ENCODE measurements at places on chromosomes 7 and 10. TPM values are rescaled to one million over a fixed set of nuclear protein-coding genes. Genes with fewer than 3 reads are reported as not detected.
A peak's percentile ranks its signal among the peaks of the same experiment; 100 is the strongest.

Gene ZNF503
- total RNA-seq, result 1.2 TPM

- no peak for DNase-seq
These were observed 217.9 kb downstream of the SKAP2 start for GRCh38 chr7:26646336-26647048.

DNA sequence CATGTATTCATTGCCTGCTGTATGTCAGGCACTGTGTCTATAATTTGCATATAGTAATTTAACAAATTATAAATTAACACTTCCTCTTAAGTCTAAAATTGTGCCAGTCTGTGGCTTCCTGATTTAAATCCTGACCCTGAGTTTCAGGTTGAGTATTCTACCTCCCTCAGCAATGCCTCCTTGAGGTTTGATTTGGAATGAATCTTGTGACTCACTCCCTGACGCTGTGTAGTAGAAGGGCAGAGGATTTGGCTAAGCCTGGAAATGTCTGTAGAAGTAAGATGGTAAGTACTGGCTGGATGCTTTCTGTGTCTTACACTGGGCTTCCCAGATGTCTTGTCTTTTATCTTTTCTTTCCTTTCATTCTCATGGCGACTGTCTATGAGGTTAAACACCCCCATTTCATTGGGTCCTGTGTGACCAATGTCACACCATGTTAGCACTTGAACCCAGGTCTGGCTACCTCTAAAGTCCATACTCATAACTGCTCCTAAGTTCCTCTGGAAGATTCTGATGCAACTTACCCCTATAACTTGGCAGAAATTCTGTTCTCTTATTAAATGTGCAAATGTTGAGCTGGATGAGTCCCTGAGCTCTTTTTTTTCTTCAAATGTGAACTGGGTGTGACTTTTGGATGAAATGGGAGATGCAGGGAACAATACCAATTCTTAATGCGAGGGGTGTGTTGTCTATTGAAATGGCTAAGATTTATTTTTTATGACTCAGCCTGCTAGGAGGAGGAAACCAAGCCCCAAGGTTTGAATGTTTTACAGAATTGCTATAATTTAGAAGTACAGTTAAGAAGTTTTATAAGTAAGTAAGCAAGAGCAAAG is 48.5 kb downstream of the PLCE1 start:
- no peak for DNase-seq

- DNase-seq, result no peak
These were observed 977.2 kb downstream of the LRMDA start for GRCh38 chr10:76408646-76409045.

DNA sequence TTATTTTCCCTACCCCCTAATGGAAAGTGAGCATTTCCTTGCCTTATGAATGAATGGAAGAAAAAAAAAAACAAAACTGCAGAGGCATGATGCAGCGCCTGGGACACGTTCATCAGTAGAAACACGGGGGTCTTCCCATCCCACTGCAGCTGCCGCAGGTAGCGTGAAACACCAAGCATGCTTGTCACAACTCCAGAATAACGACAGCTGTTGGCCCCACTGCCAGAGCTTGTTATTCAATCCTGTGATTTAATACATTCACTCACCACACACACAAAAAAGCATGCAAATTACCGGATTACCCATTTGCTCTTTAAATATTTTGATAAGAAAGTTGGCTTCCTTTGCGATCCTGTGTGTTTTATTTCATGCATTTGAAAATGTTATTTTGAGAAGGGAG is 48.4 kb upstream of the GNA12 start:
- DNase-seq, result no peak

GRCh38 chr10:119203006-119203405 is 4.4 kb upstream of the GRK5 start:
- DNase-seq, result peak; percentile 71

- DNase-seq, result no peak
These were observed 197.4 kb downstream of the RNLS start for GRCh38 chr10:88385601-88386203.

Gene ENTPD1
- total RNA-seq, result 32.2 TPM

Gene PNLIP
- total RNA-seq, result not detected

GRCh38 chr7:73811760-73812168 is 19.0 kb upstream of the CLDN4 start:
- peak; percentile 77 for DNase-seq

DNA sequence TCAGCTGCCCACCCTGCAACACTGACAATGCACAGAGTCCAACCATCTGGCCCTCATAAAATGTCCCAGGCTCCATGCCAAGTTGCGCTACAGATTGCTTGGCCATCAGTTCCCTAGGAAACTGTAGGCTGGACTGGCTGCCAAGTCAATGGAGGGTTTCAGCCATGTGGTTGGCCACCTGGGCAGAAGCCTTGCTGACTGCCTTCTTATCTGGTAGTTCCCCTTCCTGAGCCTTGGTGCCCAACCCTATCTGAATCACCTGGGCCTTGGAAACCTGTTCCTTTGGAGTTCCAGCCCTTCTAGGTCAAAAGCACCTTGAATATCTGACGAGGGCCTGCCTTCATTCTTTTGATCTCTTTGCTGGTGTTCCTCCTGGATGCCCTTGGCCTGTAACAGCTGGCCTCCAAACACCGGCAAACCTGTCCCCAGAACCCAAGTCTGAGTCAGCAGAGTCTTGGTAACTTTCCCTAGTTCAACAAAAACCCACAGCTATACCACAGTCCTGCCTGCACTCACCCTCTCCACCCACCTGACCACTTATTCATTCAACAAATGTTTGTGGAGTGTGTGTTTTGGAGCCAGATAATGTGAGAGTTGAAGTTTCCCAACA is 37.4 kb upstream of the KDM7A start:
- no peak for DNase-seq

- no peak for DNase-seq
These were observed 512.3 kb upstream of the GALNT17 start for GRCh38 chr7:70619659-70620058.

DNA sequence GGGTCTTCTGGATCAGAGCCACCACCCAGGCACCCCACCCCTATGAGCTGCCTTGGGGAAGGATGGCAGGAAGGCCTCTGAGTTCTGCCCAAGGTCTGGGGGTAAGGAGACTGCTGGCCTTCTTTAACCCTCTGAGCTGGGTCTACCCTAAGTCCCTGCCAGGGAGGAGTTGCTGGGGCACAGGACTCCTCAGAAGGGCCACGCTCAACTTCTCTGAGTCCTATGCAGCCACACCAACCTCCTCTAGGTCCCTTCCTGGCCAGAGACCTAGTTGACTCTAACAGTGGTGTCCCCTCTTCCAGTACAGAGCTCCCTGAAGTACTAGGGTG is 2.6 kb upstream of the NEURL1 start:
- no peak for DNase-seq

GRCh38 chr10:51007781-51008180 is 66.5 kb upstream of the PRKG1 start:
- no peak for DNase-seq

Gene CPVL
- 0.93 TPM for total RNA-seq

DNA sequence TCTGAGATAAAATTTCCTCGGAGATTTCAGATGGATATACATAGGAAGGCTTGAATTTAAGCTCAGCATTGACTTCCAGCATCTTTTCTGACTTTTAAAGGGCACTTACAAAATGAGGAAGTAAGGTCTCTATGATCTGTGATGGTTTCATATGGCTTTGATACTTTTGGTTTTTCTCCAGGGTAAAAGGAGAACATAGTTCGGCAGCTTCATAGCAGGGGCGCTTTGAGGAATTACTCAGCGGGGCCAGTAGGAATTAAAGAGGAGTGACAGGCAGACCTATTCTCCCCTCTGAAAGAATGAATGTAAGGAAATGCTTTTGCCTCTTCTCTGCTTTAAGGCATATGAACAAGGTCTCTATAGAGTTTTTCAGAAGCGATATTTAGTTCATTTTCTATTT is 80.0 kb upstream of the PCDH15 start:
- DNase-seq, result no peak

DNA sequence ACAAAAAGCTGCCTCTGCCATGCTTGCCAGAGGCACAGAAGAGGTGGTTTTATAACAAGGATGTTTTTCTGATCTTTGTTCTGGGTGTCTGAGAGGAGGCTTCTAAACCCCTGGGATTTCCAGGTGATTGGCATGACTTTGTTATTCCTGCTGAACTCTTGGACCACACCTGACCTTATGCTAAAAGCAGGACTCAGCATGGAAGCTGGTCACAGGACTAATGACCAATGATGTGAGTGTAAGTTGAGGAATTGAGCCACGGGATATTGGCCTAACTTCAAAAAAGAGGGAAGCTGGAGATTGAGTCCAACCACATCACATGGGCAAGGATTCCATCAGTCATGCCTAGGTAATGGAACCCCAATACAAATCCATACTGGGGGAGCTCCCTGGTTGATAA is 437.9 kb downstream of the POM121L12 start:
- DNase-seq, result no peak

Gene RRP12
- 10.4 TPM for total RNA-seq

- no peak for DNase-seq
These were observed 120.6 kb downstream of the BAMBI start for GRCh38 chr10:28797904-28798371.

- DNase-seq, result peak; percentile 93
These were observed 82.7 kb upstream of the C1GALT1 start for GRCh38 chr7:7099584-7100014.

GRCh38 chr10:11604865-11605650 is 6.4 kb downstream of the USP6NL start:
- DNase-seq, result no peak

DNA sequence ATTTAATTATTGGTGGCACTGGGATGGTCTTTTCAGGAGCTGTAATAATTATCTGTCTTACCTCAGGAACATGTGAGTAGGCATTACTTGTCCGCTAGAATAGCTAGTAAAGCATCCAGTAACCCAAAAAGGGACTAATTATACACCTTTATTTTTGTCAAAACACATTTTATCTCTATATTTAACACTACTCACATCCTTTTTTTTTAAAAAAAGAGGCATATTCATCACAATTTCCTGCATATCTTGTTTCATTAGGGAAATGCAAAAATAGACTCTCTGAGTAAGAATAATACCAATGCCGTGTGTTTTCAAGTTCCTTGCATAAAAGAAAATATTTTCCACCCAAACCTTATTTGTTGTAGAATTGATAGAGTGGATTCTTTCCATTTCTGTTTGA is 99.5 kb downstream of the VTI1A start:
- peak; percentile 4 for DNase-seq
